Activated CD4-positive, alpha-beta T cell treated with anti-CD3 and anti-CD28 coated beads, Interleukin-2, amount 50 U/mL, for 4 hours (primary cell): ENCODE measurements at places on chromosomes 6 and 20.

DNA sequence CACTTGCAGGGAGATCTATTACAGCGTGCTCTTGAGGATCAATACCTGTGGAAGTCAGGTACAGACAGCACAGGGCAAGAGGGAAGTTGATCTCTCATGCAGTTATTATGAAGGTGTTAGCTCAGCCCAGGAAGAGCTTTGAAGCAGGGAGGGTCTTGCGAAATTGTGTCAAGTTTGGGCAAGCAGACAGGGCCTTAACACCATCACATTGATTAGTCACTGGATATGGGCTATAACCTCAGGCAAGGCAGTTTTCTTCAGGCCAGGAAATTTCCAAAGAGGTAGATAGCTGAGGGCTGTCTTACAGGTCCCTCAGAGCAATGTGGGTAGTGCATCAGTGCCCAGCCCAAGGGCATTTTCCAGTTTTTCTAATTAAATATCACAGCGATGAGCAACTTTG is 643.8 kb downstream of the DHX35 start:
- DNase-seq: no peak

- no peak for DNase-seq
These were observed 186.3 kb downstream of the OGFRL1 start for GRCh38 chr6:71474942-71475341.

DNA sequence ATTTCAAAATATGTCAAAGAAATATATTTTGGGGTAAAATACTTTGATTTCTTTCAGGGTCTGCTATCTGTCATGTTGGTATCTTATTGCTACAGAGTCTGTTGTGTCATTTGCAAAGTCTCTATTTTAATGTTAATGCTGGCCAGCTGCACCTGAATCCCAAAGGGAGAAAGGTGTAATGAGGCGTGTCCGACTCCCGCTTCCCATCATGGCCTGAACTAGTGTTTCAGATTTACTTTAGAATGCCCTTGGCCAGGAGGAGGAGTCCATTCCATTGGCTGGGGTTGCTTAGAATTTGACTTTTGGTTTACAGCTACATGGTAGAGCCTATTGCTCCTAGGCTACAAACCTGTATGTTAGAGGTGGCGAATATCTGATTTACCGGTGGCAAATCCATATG is 69.3 kb downstream of the FAM50B start:
- no peak for DNase-seq

DNA sequence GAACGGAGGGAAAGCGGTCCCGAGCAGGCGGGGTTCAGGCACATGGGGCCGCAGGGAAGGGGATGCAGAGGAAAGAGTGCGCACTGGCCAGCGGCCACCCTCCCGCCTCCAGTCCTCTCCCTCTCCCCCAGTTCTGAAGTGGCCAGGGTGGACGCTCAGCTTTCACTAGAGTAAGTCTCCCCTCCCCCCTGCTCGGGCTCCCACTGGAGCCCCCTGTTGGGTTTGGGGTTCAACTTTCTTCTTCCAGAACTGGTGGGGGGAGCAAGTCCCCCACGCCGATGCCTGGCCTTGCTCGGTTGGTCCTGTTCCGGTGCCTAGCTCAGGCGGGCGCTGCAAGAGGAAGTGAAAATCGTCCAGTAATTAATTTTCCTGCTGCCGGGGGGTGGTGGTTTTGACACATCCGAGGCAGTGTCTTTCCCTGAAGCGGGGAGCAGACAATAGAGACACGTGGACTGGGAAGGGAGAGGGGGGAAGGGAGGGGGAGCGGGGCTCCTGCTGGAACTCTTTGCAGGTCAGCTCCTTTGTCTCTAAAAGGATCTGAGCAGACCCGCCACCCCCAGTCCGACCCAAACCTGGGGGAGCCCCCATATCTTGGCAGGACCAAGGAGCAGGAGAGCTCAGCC is 824 bp upstream of the SCRT2 start:
- DNase-seq: no peak

DNA sequence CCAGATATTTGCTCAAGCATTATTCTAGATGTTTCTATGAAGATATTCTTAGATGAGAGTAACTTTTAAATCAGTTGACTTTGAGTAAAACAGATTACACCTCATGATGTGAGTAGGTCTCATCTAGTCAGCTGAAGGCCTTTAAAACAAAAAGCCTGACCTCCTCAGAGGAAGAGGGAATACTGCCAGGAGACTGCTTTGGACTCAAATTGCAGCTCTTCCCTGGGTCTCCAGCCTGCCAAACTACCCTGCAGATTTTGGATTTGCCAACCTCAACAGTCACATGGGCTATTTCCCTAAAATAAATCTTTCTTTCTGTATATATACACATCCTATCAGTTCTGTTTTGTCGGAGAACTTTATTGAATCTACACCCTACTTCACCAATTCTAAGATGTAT is 182.5 kb upstream of the TENT5A start:
- no peak for DNase-seq

DNA sequence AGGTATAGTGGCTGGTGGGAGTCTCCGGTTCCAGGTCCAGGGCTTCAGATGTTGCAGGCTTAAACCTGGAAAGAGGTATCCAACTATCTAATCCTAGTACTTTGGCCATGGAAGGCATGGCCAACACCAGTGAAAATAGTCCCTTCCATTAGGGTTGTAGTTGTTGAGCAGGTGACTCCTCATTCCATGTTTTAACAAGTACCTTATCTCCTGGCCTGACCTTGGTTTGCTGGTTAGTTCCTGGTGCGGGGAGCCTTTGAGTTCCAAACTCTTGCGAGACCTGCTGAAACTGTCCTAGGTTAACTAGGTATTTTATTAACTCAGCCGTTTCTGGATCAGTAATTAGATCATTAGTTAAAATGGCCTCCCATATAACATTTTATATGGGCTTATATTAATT is 165.1 kb upstream of the PROKR2 start:
- no peak for DNase-seq

- DNase-seq: no peak
These were observed 2.6 kb downstream of the ARMC2 start for GRCh38 chr6:108850669-108851465.

GRCh38 chr6:73451223-73452106 is 632 bp downstream of the CGAS start:
- peak; percentile 21 for DNase-seq

DNA sequence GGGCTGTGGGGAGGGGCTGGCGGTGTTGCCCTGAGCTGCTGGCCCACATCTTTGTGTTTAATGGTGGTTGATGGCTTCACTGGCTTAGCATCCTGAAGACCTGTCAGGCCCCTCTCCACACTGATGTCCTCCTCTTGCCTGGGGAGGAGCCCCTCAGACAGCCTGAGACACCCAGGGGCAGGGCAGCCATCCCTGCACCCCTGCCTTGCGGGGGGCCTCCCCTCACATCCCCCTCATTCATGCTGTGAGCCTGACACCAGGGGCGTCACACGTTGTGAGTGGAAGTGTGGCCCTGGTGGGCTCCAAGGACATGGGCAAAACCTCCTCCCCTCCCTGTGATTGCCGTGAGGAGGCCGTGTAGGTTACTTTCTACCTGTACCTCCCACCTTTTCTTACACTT is 152.7 kb downstream of the DTNBP1 start:
- no peak for DNase-seq

GRCh38 chr6:151399679-151400078 is 8.3 kb upstream of the ZBTB2 start:
- DNase-seq: no peak

GRCh38 chr6:14194976-14195375 is 77.4 kb downstream of the CD83 start:
- no peak for DNase-seq

DNA sequence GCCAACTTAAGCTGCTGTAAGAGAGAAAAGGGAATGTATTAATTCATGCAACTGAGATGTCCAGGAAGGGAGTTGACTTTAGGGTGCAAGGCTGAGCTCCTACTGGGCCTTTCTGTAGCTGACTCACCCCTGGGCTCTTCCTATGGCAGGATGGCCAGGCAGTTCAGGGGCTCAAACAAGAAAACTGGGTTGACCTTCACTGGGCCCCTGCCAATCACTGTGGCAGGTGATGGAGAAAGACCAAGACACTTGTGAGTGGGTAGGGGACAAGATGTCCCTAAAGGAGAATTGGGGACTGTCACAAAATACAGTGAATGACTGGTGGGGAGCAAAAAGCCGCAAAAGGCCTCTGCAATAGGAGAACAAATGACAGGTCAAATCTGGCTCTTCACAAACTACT is 21.5 kb upstream of the RALGAPA2 start:
- no peak for DNase-seq

GRCh38 chr6:43766500-43766853 is 3.5 kb upstream of the VEGFA start:
- DNase-seq: no peak
